ENCODE measurements at places on chromosomes 5 and 9.

DNA sequence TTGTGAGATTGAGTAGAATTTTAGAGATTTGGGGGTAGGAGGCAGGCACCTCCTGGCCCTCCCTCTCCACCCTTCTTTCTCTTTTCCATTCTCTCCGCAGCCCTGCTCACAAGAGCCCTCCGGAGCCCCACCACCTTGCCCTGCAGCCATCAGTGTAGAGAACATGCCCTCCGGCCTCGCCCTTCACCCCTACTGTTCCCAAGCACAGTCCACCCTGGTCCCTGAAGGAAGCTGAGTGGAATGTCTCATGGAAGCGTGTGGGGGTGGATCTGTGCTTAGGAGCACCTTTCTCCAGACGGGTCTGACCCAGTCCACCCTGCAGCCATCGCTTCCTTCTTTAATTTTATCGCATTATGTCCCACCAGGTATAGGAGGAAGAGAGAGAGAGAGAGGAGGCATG is 267.1 kb downstream of the NSG2 start:
- DNase-seq, result no peak

GRCh38 chr5:14721990-14722656 is 57.6 kb downstream of the OTULIN start:
- DNase-seq, result no peak

DNA sequence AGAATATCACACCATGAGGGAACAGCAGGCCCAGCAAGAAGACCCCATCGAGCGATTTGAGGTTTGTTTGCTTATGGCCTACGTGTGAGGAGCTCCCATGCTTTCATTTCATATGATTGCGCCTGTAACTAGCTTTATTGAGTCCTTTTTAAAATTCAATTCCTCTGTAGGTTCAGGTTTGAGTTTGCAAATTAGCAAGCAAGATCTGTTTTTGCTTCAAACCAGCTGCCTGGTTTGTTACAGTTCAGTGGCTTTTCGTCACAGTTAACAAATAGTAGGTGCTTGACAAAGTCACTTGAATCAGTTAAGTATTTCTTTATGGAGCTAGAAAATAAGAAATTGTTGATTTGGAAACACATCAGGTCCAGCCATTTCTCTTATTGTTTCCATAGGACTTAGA is 56.3 kb downstream of the GPR21 start:
- DNase-seq, result no peak

GRCh38 chr9:6495466-6495865 is 82.5 kb downstream of the UHRF2 start:
- no peak for DNase-seq

DNA sequence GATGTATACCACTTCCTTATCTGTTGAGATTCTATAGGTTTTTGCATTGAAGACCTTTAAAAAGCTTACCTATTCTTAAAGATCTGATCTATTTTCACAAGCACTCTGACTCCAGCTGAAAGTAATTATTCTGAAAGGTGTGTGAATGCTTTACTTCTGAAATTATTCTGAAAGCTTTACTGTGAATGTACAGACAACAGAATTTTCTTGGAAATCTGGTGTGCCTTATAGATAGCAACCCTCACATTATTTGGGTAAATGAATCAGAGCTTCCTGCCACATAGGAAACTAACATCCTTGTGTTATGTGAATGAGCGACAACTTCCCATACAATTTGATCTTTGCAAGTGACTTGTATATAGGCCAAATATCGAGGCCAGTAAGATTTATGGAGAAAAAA is 6.5 kb downstream of the CDO1 start:
- DNase-seq, result no peak

GRCh38 chr5:154260224-154260927 is 69.8 kb downstream of the GALNT10 start:
- no peak for DNase-seq

DNA sequence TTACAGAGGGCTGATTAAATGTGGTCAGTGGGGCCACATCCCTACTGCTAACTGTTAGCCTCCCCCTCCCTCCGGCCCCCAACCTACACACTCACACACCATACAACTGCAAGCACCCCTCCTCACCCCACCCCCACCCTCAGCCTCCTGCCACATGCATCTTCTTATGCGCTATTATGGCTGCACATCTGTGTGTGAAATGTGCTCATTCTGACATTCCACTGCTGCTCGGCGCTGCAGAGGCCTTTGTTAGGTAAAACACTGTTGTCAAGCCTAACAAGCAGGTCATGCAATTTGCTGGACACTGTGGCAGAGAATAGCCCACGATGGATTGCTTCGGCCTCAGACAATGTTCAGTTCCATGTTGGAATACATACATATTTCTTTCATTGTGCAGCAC is 173.6 kb downstream of the NR2F1-AS1 start:
- DNase-seq, result no peak

- no peak for DNase-seq
Measured at GRCh38 chr9:33318781-33319180, 28.5 kb downstream of the NFX1 start.

DNA sequence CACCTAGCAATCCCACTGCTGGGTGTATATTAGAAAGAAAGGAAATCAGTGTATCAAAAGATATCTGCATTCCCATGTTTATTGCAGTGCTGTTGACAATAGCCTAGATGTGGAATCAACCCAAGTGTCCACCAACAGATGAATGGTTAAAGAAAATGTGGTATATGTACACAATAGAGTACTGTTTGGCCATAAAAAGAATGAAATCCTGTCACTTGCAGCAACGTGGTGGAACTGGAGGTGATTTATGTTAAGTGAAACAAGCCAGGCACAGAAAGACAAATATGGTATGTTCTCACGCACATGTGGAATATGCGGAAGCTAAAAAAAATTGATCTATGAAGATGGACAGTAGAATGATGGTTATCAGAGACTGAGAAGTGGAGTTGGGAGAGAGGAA is 221.6 kb upstream of the DAP start:
- DNase-seq, result no peak

DNA sequence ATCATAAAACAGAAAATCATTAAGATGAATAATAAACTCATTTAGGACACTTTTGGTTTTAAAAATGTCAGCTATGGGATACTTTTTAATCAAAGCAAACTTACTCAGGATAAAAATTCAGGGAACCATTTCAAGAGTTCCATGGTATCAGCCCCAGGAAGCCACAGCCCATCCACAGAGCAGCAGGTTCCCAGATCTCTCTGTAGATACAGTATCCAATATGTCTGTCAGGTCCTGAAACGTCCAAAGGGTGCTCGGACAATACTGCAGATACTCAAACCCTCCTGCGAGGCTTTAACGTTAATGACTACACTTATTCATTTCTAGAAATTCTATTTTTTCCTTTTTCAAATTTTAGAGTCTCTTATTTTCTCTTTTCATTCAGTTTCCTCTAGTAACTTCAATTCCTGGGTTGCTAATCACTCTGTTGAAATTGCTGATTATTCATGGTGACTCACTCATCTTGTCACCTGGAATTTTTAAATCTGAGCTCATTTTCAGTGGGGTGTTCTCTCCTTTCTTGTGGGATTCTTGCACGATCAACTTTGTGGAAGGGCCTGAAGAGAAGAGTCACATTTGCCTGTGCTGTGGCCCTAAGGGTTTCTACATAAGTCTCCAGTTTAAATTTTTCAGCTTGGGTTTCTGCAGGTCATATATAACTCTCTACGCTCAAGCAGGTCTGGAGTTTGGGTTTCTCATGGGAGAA is 435.8 kb downstream of the CTNND2 start:
- no peak for DNase-seq

DNA sequence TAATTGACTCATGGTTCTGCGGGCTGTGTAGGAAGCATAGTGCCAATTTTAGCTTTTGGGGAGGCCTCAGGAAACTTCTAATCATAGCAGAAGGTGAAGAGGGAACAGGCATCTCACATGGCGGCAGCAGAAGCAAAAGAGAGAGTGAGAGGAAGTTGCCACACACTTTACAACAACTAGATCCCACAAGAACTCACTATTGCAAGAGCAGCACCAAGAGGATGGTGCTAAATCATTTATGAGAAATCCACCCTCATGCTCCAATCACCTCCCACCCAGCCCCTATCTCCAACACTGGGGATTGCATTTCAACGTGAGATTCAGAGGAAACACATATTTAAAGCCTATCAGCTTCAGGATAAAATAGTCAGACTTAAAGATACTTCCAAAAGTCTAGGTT is 36.1 kb upstream of the LPAR1 start:
- DNase-seq, result no peak

DNA sequence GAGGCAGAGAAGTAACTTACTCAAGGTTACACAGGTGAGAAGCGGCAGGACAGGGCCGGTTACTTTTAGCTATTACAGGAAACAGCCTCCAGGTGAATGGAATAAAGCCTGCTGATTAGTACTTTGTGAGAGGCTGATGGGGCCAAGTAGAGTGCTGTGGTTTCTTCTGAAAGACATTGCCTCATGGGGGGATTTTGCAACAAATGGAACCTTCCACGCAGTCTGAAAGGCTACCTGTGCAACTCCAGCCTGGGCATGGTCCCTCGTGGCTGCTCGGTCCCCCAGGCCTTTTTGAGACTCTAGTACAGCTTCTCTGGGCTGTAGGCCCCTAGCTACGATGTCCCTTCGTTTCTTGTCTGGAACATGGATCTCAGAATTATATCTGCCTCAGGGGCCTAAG is 2.0 kb downstream of the TMEM268 start:
- no peak for DNase-seq

GRCh38 chr5:96280946-96281393 is 152.1 kb downstream of the PCSK1 start:
- no peak for DNase-seq

DNA sequence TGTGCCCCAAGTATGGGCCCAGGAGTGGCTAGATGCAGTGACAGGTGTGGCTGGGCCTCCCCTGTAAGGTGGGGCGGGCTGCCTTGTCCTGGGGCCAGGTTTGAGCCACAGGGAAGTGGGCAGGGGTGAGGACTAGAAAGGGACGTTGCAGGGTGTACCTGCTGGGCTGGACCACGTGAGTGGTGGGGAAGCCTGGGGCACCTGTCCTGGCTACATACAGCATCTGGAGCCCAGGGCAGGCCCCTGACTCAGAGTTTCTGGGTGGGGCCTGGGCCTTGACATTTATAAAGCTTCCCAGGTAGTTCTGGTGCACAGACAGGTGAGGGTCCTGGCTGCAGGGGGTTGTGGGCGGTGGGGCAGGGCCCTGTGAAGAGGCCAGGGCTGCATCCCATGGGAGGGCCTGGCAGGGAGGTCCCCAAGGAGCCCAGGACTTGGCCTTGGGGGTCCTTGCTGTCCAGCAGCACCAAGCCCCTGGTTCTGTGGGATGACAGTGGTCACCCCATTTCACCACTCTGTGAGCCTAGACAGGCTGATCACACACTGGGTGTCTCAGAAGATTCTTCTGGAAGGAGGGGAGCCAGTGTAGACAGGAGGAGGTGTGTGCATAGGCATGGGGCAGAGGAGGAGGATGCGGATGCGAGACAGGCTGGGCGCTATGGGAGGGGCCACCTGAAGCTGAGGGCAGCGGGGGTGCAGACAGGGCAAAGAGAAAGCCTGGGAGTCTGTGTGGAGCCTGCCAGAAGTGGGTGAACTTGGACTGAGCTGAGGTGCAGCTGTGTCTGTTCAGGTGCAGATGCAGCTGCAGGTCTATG is 94.0 kb downstream of the PHF2 start:
- DNase-seq, result no peak

- no peak for DNase-seq
Measured at GRCh38 chr5:150729859-150730258, 29.0 kb downstream of the DCTN4 start.

- DNase-seq, result no peak
Measured at GRCh38 chr5:123083298-123083697, 5.7 kb upstream of the PRDM6 start.

DNA sequence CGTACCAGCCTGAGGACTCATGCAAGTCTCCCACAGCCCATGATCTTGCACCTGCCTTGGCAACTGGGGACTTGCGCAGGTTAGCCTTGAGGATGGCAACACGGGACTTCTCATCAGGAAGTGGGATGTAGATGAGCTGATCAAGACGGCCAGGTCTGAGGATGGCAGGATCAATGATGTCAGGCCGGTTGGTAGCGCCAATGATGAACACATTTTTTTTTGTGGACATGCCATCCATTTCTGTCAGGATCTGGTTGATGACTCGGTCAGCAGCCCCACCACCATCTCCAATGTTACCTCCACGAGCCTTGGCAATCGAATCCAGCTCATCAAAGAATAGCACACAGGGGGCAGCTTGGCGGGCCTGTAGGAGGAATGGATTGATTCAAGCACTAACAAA is 13.0 kb downstream of the VCP start:
- DNase-seq, result no peak

GRCh38 chr9:132969783-132970182 is 8.7 kb upstream of the GFI1B start:
- no peak for DNase-seq

DNA sequence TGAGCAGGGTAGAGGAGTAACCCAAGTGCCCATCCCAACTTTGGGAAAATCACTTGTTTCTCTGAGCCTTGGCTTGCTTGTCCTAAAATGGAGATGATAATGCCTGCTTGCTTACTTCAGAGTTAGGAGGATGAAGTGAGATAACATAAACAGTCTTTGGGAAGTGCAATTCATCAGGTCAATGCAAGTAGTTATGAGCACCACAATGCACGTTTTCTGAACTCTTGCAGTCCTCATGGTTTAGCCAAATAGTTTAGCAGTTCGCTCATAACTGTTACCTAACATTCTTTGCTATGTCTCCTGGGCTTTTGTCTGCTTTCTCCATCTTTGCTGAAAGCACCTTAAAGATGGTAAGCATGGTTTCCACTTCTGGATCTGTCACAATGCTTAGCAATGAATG is 270.0 kb downstream of the ADAMTSL1 start:
- DNase-seq, result peak; percentile 45

DNA sequence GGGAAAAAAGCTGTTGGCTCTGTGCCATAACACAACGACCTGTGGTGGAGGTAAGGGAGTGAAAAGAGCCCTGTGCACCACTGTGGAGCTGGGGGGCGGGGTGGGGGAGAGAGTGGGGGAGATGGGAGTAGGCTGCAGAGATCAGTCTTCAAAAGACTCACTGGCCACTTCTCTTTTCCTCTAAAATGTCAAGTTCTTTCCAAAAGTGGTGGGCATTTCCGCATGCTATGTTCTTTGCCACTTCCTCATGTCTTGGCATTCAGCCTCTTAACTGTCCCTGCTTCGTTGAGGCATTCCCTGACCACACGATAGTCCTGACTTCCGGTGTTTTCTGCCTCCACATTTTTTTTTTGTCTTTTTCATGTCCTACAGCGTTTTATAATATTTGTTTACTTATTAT is 2.4 kb upstream of the PPP2R2B start:
- no peak for DNase-seq

- peak; percentile 33 for DNase-seq
Measured at GRCh38 chr5:141846031-141846430, 32.2 kb downstream of the PCDH1 start.

GRCh38 chr5:57501414-57502201 is 19.0 kb upstream of the ACTBL2 start:
- no peak for DNase-seq

GRCh38 chr9:137860361-137860760 is 17.2 kb upstream of the CACNA1B start:
- no peak for DNase-seq

DNA sequence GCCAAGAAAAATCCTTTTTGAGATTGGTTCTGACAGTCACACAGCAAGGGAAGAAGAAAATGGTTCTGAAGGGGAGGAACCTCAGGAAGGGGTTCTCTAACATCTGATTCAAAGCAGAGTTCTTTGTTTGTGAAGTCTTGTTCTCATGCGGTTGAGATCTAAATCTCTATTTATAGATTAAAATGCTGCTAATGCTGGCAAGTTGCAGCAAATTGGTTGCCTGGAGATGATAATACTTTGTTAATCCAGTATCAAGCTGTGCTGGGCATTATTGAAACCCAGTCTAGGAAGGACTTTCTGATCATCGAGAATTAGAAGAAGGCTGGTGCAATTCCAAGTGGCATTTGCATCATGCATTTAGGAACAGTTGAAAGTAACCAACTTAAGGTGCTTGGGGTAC is 34.0 kb upstream of the SLC28A3 start:
- DNase-seq, result no peak

GRCh38 chr9:26567976-26568375 is 324.6 kb downstream of the CAAP1 start:
- DNase-seq, result no peak
